Cerebellar nuclear complex (tissue), 1 donor: ENCODE measurements at places on chromosomes 7 and 10.
A peak's percentile ranks its signal among the peaks of the same experiment; 100 is the strongest.

DNA sequence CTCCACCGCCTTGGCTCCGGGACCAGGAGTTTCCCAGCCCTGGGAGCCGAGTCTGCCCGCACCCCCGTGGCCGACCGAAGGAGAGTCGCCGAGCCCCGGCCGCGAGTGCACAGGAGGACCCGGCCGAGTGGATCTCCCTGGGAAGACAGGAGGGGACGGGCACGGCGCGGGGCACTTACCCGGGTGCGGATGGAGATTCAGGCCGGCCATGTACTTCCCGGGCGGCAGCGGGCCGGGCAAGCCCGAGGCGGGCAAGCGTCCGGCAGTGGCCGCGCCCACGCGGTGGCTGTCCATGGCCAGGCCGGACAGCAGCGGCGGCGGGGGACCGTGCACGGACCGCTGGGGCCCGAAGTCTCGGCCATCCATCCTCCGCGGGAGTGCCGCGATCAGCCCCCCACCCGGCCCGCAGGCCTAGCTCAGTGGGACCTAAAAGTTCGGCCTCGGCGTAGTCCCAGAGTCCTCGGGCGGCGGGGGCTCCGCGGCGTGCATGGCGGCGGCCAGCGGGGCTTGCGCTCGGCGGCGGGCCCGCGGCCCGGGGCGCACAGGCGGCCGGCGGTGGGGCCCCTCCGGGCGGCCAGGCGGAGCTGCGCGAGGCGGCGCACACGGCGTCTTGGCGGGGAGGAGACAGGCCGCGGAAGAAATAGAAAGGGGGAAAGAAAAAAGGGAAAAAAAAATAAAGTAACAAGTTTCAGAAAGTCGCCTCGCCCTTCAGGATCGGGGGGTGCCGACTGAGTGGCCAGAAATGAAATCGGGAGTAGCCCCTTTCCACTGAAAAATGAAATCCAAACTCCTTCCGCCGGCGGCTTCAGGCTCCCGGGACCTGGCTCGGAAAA, 2.5 kb downstream of the TNRC18 start:
- DNase-seq, result no peak

- no peak for DNase-seq
These were observed 139.8 kb downstream of the GRID1 start for GRCh38 chr10:86226781-86227201.

DNA sequence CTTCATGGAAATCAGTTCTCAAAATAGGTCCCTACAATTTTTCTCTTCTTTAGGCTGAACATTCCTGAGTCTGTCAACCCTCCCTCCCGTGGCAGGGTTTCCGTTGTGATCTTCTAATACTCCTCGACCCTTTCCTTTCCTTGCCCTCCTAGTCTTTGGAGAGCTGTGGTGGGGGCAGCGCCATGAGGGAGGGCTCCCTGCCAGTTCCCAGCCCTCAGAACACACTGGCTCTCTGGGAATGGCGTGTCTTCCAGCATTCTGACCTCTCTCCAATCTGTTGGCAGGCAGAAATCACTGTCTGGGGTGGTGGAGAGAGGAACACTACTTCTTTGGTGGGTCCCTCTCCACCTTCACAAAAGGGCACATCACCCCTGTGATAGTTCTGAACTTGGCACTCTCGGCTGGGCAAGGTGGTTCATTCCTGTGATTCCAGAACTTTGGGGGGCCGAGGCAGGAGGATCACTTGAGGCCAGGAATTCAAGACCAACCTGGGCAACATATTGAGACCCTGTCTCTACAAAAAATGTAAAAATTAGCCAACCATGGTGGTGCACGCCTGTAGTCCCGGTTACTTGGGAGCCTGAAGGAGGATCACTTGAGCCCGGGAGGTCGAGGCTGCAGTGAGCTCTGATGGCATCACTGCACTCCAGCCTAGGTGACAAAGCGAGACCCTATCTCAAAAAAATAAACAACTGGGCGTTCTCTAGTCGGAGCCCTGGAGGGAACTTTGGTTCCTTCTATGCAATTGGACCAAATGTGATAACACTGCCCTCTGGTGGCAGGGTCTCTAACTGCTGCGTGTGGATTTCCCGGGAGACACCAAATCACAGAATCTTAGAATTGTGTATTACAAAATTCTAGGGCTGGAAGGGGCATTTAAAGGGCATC, 13.1 kb upstream of the ARPC1A start:
- no peak for DNase-seq

- DNase-seq, result no peak
These were observed 121.3 kb downstream of the MYL10 start for GRCh38 chr7:101507791-101508252.

- no peak for DNase-seq
These were observed 743 bp upstream of the PITRM1 start for GRCh38 chr10:3173171-3173878.

DNA sequence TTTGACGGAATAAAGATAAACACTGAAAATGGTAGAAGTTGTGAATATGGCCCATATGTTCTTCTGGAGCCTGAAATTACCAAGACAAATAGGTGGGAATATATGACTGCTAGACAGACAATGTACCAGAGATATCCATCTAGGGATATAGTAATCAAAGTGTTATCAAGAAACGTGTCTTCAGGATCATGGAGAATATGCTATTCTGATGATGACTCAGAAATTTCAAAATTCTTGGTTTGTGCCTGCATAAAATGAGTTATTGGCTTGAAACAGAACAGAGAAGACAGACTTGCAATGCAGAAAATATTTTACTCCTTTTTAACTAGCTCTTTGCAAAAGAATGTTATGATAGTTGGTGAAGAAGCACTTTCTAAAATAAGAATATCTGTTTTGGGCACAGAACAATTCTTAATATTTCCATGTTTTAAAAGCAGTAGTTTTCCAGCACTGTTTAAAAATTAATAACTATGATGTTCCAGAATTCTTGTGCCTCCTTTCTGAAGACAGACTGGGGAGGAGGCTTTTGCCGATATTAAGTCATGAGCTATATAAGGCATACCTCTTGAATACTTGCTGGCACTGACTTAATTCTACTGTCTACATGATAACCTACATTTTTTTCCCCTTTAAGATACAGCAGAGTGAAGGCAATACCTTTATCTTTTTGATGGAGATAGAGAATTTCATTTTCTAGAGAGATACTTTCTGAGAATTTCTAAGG, 34.4 kb upstream of the CABCOCO1 start:
- no peak for DNase-seq

GRCh38 chr10:61543831-61544230, 90.7 kb upstream of the TMEM26 start:
- DNase-seq, result no peak

- DNase-seq, result no peak
These were observed 227.0 kb downstream of the TRIL start for GRCh38 chr7:28731092-28731658.

- DNase-seq, result no peak
These were observed 12.5 kb downstream of the CYP3A43 start for GRCh38 chr7:99840136-99840869.

GRCh38 chr7:51229106-51229537, 87.5 kb downstream of the COBL start:
- DNase-seq, result peak; percentile 66

DNA sequence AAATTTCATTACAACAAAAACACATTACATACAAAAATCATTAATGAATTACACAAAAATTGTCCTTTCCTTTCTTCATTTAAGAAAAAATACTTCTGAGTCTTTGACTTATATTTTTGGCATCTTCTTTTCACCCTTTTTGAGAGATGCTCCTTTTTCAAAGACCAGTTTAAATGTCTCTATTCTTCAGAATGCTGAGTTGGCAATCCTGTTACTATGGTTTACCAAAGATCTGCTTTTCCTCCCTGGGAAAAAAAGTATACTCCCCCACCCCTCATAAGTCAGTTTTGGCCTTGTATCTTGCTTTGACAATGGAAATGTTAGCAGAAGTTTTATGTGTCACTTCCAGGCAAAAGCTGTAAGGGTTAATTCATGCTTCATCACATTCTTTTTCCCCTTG, 198.4 kb upstream of the GRM3 start:
- no peak for DNase-seq

DNA sequence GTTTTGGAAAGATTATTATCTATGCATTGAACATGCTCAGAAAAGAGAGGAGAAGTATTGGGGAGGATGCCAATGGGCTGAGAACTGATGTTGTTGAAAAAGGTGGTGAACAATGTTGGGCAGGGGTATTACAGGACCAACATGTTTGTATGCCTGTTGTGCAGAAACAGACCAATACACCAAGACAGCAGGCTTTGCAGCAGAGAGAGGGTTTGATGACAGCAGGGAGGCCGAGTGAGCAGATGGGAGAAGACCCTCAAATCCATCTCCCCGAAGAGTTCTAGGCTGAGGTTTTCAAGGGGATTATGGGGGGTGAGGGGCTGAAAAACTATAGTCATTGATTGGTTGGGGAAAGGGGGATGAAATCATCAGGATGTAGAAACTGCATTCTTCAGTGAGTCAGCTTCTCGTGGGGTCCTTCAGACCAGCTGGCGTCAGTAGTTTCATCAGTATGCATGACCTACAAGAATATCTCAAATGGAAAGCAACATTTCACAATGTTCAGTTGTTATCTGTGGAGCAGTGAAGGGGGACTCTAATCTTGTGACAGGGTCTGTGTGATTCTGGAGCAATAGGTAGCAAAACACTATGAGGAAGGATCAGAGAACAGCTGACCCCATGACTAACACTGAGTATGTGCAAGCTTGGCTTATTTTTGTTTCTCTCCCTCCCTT, 167.8 kb downstream of the BAMBI start:
- no peak for DNase-seq

DNA sequence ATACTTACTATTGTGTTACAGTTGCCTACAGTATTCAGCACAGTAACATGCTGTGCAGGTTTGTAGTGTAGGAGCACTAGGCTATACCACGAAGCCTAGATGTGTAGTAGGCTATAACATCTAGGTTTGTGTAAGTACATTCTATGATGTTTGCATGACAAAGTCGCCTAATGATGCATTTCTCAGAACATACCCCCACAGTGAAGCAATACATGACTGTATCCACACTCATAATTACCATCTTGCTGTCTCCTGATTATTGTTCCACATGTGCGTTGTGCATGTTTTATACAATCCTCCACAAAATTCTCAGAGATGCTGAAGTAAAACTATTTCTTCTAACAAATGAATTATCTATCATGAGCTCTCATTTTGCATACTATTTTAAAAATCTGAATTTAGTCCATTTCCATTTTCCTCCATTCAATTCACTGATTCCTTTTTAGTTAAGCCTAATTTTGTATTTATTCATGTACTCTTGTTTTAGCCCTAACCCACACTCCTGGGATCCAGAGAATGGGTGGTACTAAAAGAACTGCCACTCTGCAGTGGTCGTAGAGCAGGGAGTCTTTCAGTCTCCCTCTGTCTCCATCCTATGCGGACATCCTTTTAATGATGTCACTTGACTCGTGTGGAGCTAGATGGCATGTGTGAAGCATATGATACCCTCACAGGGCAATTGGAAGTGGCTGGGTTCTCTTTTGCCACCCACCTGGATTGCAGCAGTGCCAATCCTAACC, 67.6 kb upstream of the CAV2 start:
- DNase-seq, result no peak
